AG09309 (cell line): ENCODE measurements at places on chromosomes 7 and 10.
A peak's percentile ranks its signal among the peaks of the same experiment; 100 is the strongest.

DNA sequence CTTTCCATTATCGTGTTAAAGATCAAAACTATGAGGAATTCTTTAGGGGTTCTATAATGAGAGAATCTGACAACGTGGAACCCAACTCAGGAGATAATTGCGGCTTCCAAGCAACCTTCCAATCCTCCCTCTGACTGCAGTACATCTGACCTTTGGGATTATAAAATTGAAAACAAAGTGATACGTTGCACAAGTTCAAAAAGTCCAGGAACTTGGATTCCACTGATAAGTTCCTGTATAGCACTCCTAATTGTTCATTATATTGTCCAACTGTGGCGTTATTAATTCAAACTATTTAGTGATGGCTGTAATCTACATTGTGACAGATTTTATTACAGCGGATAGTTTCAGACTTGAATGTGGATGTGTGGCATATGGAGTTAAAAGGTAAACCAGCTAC is 15.4 kb downstream of the MALRD1 start:
- DNase-seq = no peak

DNA sequence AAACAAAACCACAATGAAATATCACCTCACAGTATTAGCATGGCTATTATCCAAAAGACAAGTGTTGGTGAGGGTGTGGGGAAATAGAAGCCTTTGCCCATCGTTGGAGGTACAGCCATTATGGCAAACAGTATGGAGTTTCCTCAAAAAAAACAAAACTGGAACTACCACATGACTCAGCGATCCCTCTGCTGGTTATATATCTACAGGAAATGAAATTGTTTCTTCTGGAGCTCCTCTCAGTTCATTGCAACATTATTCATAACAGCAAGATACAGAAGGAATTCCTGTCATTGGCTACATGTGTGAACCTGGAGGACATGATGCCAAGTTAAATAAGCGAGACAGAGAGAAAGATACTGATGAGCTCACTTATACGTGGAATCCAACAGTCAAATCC is 2.4 kb upstream of the UBE3C start:
- peak; percentile 53 for DNase-seq

DNA sequence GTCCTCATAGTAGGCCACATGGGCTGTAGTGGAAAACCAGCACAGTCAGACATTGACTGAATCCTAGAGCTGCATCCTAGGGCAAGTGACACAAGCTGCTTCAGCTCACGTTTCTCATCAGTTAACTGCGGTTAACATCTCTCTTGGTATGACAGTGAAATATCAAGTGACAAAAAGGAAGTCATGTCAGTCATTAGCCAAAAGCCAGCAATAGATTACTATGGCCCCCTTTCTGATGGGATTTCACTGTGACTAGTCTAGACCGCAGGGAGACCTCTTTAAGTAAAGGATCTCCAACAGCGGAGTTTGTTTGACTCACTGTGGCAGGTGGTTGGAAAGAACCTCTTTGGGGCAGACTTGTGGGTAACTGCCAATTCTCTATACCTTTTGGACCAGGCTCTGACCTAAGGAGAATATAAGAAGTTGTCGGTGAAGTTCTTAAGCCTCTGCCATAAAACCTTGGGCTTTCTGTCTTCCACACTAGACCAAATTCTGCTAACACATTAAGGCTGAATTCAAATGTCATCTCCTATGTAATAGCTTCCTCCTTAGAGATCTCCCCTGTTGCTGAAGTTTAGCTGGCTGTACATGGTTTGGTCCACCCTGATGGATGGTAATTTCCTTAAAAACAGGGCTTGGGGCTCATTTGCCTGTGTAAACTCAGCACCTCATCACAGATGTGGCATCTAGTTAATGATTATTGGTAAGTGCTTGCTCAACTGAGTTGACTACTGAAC is 115.3 kb downstream of the SGMS1 start:
- DNase-seq = no peak

GRCh38 chr7:44099669-44100068 is 4.5 kb upstream of the AEBP1 start:
- no peak for DNase-seq

GRCh38 chr7:158868764-158869410 is 12.5 kb downstream of the DYNC2I1 start:
- DNase-seq = no peak

DNA sequence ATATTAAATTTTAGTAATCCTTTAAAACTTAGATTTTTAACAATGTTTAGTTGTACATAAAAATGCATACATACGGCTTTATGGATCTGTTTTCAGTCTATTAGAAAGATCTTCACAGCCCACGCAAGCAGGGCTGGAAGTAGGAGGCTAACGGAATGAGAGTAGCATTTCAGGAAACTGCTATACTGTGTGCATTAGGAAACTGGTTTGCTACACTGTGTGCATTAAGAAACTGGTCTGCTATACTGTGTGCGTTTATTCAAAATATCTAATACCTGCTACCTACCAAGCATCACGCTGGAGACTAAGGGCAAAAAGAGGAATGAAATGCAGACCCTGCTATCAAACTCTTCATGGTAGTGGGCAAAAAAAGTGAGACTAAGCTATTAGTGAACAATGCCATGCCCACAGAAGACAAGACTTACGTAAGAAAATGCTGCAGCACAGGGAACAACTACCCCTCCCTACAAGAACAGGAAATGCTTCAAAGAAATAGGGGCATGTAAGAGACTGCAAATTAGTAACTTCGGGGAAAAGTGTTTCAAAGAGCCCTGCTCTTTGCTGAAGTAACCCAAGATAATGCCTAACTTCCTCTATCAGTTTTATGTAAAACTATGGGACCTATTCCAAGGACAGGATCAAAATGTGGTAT is 11.3 kb downstream of the RAB11FIP2 start:
- DNase-seq = no peak

DNA sequence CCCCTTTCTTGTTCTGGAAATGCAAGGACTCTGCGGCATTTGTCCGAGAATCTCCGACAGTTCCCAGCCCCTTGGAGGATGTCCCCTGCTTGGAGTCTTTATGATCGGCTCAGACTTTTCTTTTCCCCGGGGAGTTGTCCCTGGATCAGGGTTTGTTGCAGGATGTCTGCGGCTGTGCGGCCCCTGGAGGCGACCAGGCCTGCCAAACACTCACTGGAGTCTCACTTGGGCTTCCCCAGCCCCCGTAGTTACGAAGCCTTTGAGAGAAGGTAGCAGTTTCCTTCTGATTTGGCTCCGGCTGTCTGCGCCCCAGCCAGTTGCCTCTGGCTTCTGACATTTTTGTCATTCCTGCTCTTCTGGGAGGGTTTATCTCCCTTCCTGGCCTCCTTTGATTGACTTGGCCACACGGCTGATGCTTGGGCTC is 16.1 kb downstream of the COL26A1 start:
- DNase-seq = no peak

DNA sequence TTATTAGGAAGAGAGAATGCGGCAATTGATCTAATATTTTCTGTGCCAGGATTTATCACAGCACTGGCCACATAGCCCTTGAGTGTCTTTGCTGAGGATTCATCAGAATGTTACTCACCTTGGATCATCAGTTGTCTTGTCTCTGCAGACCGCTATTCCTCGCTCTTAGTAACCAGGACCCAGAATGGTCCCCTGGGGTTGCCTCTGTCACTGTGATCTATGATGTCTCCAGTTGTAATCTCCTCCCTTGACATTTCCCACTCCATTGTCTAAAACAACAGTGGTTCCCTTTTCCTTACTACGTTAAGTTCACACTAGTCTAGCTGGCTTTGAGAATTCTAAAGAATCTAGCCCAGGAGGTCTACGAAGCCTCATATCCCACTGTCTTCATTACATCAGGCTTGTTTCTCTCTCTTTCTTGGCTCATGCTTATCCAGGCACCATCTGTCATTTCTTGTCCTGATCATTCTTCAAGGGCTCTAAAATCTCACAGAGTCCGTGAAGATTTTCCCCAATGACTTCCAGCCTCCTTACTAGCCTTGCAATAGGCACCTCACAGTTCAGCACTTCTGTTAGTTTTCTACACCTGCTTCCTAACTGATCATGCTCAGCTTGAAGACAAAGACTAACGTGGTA is 125.8 kb downstream of the CUBN start:
- DNase-seq = no peak

DNA sequence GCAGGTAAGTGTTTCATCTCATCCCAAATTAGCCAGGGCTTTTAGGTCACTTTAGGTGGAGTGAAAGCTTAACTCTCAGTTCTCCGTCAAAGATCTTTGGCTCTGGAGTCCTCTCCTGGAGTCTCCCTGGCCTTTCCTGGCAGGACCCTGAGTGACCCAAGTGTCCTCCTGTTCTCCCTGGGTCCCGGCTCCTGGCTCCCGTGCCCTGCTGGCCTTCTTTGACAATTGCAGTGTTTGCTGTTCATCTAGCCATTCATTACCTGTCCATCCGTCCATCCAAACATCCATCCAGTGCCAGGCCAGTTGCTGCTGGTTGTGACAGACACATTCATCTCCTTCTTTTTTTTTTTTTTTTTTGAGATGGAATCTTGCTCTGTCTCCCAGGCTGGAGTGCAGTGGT is 6.2 kb upstream of the TPST1 start:
- no peak for DNase-seq

DNA sequence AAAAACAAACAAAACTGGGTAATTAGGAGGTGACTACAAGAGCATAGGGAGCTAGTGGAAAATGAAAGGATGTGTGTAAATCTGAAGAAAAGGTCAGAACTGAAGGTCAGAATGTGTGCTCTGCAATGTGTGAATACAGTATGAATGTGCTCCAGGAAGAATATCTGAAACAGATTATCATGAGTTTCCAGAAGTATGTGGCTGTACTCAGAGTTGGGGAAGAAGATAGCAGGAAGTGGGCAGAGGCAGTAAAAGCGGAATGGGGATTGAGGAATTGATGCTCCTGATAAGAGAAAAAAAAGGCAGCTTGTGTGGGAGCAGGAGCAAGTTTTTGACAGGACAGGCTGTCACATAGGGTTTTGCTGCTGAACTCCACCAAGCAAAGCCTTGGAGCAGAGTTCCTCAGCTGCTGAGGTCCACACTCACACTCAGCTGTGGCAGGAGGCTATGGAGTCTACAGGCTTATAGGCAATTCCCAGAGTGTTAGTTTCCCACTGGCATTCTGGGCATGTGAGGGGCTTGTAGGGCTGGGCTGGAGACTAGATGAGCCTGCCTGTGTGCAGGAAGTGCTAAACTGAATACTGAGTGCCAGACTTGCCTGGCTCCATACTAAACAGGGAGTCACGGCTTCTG is 22.9 kb downstream of the H2AZ2 start:
- DNase-seq = no peak

GRCh38 chr10:48782386-48782785 is 97.7 kb downstream of the WDFY4 start:
- DNase-seq = no peak

DNA sequence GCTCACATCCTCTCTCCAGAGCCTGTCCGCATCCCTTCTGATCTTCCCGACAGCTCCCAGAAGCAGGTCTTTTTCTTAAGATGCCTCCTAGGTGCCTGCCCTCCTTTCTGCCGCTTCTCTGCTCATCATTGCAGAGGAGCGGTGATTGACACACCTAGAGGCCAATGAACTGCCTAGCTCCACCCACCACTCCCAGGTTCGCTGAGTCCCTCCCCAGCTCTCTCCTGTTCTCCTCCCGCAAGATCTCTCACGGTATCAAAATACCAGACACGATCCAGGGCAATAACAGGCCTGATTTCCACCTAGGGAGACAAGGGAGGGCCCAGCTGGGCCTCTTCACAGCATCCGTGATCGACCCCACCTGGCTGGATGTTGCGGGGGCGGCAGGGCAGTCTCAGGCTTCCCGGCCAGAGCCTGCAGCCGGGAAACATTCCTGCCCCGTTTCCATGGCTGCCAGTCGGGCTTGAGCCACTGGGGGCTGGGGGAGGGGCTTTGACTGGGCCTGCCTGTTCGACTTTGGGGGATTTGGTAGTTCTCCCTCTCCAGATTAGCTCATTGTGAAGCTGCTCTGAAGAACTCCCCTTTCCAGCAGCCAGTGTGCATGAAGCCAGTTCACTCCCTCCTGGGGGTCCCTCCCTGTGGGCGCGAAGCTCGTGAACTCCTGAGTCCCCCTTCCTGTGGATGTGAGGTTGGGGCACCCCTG is 373.5 kb downstream of the RPS24 start:
- DNase-seq = no peak

DNA sequence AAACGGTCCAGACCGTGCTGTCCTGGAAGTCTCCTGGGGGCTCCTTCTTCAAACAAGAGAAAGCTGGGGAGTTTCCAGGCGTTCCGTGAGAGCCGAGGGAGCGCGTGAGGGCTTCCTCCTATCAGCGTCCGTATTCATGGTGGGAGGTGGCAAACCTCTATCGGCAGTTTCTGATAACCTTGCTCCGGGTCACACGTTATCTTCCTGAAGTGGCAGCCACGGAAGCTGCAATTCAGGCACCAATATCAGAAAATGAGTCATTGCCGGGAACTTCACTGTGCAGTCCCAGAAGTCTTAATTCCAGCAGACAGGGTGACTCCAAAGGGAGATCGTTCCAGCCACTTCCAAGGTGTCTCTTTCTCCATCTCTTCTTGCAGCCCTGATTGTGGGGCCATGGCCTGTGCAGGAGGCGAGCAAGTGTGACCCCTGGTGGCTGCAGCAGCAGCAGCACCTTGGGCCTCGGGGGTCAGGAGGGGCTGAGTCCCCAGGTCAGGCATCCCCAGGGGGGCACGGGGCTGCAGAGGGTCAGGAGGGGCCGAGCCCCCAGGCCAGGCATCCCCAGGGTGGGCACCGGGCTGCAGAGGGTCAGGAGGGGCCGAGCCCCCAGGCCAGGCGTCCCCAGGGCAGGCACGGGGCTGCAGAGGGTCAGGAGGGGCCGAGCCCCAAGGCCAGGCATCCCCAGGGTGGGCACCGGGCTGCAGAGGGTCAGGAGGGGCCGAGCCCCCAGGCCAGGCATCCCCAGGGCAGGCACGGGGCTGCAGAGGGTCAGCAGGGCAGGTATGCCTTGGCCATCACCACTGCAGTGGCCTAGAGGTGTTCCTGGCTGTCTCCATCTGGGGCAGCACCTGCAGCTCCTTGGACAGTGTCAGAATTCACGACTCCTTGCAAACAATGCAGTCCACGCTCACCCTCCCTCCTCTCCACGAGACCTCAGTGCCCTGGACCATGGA is 538.7 kb downstream of the DNAJB6 start:
- DNase-seq = no peak

DNA sequence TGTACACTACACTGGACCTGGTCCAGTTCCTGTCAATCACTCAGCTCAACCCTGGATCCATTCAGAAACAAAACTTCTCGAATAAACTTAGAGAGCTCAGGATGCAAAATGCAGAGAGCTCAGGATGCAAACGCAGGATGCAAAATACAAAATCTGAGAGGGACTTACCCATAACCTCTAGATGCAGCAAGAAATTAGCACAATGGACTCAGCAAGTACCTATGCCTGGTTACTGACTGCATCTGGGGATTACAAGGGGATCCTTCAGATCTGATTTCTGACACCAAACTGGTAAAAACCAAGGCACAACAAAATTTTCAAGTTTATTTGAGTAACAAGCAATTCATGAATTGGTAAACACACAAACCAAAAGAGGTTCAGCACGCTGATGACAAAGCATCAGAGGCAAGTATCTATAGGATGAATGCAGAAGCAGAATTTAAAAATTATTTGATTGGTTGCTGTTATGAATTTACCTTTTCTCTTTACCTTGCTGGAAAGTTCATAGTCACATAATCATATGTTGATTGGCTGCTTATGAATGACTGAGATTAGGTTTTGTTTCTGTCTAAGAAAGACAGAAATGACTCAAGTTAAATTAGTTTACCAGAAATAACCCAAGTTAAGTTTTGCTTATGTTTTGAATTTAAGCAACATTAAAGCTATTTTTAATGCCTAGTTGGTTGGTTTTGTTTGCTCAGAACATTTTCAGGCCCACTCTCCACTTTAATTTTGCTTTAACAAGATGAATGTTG is 11.4 kb downstream of the GIMAP6 start:
- DNase-seq = no peak
